M059J (cell line): ENCODE measurements at places on chromosomes 2 and 18. TPM values are rescaled to one million over a fixed set of nuclear protein-coding genes. Genes with fewer than 3 reads are reported as not detected.
A peak's percentile ranks its signal among the peaks of the same experiment; 100 is the strongest.

MAP4K4 gene
- 21.5 and 37.6 TPM in 2 replicates for total RNA-seq

COX7A2L gene
- 178 and 254 TPM in 2 replicates for total RNA-seq

RAD51AP2 gene
- not detected in 2 replicates for total RNA-seq

C2orf78 gene
- total RNA-seq: not detected in 2 replicates

CD28 gene
- not detected in 2 replicates for total RNA-seq

NEDD4L gene
- 39.1 and 54.1 TPM in 2 replicates for total RNA-seq

COBLL1 gene
- 12.5 and 15.6 TPM in 2 replicates for total RNA-seq

SP100 gene
- 239 and 257 TPM in 2 replicates for total RNA-seq

GRCh38 chr2:105432044-105432399, 33.2 kb upstream of the FHL2 start:
- DNase-seq: no peak

GRCh38 chr18:58183226-58183625, 139.2 kb downstream of the NEDD4L start:
- DNase-seq: no peak

DNA sequence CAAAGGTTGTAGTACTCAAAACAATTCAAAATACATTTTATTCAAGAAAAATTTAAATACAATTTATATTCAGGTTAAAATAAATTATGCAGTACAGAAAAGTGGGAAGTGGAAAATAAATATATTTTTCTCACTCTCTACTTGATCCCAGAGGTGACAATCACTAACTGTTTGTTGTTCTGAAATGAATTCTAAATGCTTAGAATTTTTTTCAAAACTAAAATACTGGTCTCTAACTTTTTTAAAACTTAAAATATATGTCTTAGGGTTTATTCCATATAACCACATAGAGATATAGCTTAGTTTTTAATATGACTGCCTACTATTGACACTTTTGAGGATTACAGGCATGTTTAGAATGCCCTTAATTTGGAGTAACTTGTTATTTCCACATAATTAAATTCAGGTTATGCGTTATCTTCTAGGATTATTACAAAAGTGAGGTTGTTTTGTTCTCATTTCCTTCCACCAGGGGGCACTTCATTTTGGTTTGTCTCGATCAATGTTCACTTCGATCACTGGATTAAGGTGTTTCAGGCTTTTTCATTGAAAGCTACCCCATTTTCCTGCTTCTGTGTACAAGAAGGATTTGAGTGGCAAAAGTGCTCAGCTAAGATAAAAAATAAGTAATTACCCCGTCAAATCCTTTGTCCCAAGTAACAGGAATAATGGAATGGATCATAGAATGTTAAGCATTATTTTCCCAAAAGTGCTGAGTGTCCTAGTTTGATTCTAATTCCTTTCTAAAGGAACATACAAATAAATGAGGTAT, 27.1 kb upstream of the TFPI start:
- DNase-seq: peak; percentile 60

- DNase-seq: no peak
These were observed 264.6 kb upstream of the THUMPD2 start for GRCh38 chr2:40043641-40044040.

DNA sequence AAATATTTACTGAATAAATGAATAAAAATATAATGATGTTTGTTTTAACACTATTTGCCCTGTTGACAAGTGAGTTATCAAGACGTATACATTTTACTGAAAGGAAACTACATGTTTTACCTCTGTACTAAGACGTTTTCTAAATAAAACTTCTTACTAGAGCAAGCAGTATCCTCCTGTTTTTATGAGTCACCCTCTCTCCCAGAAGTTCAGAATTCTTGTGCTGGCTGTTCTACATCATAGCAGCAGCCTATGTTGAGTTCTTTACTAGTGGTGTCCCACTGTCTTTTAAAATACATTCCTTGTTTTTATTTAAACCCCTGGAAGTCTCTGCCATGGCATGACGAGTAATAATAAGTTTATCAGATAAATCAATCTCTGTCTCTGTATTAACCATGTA, 297.4 kb downstream of the CALCRL start:
- no peak for DNase-seq

- peak; percentile 94 for DNase-seq
These were observed 46.6 kb upstream of the ZBTB7C start for GRCh38 chr18:48455555-48456478.

GRCh38 chr18:67662996-67663395, 146.5 kb upstream of the DSEL start:
- no peak for DNase-seq

DNA sequence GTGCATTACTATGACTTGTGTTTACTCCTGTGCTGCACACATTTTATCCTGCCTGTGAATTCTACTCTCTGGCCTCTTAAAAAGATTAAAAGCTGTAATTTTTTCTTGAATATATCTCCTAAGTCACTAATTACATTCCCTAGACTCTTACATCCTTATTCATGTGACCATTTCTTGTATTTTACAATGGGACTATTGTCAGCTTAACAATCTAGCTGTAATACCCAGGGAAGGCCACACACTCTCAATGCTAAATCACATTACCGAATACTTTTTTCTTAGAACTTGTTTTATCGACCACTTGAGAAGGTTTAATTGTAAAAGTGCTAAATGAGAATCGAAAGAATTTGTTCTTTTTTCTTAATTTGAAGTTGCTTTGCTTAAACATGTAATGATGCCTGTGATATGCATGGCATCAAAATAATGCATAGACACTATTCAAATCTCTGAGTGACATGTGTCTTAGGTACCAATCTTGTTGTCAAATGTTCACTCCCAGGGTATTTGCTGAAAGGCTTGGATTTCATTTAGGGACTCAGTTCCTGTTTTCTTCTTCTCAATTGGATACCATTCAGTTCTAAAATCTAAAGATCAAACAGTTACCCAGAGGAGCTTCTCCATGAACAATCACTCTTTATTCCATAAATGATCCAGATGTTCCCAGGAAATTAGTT, 498.5 kb downstream of the DPP10 start:
- no peak for DNase-seq

- DNase-seq: no peak
These were observed 131.7 kb downstream of the MYCN start for GRCh38 chr2:16071865-16072637.

GRCh38 chr18:67081482-67082211, 434.9 kb downstream of the DSEL start:
- no peak for DNase-seq

DNA sequence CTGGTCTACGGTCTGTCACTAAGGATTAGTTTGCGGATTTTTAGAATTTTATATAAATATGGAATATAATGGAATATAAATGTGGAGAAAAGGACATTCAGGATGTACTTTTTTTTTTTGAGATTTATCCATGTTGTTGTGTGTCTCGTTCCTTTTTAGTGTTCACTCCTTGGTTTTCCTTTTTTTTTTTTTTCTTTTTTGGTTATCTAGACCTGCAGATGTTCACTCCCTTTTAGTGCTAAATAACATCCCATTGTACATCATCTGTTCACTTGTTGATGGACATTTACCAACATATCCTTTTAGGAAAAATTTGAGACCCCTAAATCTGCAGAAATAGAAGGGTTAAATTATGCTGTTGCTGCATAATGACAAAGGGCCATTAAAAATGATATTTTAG, 25.5 kb upstream of the RPL37A start:
- no peak for DNase-seq

DNA sequence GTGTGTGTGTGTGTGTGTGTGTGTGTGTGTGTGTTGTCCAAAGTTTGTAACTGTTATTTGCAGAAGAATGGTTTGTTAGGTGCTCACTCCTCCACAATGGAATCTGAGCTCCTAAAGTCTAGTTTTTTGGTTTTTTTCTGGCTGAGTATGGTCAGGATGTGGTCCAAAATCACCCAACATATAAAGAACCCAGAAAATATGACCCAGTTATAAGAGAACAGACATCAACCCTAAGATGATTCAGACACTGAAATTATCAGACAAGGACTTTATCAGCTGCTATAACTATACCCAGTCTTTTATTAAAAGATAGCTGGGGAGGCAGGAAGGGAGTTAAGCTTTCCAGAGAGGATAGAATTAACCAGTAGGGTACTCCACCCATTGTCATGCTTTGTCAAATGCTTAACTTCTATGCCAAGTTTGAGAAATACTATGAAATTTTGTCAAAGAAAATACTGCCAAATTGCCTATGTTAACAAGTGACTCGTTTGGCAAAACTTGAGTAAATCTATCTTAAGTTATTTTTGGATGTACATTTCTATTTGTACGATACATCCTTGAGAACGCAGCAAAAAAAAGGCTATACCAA, 57.5 kb downstream of the TANK start:
- no peak for DNase-seq

DNA sequence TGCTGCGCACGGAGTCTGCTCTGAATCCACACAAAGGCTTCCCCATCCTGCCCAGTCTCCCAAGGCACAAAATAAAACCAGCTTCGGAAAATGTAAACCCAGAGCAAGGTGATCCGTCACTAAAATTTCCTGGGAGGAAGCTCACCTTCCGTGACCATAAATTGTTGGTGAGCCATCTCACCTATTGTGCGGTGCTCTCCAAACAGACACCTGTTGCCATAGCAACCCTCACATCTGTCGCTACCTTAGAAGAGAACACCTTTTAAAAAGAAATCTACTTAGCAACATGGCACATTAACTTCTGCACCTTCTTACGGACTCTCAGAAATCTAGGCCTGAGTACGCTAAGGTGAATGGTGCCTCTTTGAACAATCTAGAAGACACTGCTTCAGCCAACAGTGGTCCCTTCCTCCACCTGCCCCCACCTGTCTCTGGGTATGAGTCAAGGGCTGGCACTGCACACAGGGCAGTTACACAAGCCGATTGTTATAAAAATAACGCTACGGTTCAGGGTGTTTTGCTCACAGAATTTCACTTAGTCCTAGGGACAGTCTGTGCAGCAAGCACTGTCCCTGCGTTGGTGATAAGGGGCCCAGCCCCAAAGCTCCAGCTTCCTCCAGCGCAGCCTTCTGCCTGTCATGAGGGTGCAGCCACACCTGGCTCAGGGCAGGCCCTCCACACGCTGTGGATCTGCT, 114.9 kb upstream of the ID2 start:
- no peak for DNase-seq

GRCh38 chr2:238864207-238865014, 16.5 kb downstream of the TWIST2 start:
- peak; percentile 97 for DNase-seq

DNA sequence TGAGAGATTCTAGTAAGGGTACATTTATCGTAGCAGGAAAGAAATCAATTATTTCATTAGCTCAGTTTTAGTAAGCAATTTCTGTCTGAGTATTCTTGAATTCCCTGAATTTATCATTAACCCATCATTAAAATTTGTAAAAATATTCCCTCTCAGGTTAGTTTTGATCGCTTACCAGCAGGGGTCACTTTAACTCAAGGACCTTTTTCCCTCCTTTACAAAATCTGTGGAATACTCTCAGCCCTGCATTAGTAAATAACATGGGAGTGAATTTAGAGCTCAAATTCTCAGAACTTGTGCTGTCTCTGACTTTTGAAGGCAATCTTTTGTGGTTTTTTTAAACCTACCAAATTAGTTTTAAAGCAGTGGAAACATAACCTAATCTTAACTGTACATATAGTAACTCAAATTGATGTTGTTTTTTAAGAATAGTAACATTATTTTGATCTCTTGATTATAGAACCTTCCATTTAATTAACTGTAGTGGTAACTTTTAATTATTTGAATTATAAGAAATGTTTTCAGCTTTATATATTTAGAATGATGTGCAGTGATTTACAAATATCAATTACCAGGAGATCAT, 97.2 kb downstream of the AGPS start:
- DNase-seq: peak; percentile 29

DNA sequence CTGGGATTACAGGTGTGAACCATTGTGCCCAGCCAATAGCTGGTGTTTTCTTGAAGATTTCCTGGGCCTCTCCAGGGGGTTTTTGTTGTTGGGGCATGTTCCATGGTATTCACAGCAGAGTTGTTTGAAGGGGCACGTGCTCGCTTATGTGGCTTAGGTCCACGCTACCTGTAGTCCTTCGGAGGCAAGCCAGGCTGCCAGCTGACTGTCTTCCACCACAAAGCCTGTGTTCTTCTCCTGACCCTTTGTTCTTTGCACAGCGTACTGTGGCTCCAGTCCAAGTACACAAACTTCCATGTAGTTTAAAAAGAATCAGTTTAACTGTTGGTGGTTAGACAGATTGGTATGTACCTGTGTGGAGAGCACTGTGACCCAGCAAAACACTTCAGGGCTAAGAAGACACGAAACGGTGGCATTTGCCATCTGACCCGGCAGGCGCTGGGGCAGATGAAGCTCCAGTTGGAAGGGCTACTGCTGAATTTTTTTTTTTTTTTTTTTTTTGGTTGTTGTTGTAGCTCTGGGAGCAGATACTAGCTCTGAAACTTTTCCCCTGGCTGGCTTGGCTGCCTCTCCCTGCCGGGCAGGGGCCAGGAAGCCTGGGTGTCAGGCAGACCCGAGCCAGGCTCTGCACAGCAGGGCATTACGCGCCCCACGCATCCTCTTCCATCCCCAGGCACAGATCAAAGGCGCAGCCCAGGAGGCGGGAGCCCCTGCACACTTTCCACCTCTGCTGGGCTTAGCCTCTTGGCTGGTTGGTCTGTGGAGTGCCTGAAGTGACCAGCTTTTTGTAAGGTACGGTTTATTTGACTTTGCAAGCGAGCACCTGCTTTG, 5.7 kb downstream of the GREB1 start:
- DNase-seq: no peak

GRCh38 chr2:143692162-143692561, 562.9 kb downstream of the ARHGAP15 start:
- DNase-seq: no peak

GRCh38 chr2:239462671-239463506, 62.1 kb upstream of the HDAC4 start:
- no peak for DNase-seq

- DNase-seq: peak; percentile 64
These were observed 174.8 kb downstream of the HDAC4 start for GRCh38 chr2:239225871-239226561.

DNA sequence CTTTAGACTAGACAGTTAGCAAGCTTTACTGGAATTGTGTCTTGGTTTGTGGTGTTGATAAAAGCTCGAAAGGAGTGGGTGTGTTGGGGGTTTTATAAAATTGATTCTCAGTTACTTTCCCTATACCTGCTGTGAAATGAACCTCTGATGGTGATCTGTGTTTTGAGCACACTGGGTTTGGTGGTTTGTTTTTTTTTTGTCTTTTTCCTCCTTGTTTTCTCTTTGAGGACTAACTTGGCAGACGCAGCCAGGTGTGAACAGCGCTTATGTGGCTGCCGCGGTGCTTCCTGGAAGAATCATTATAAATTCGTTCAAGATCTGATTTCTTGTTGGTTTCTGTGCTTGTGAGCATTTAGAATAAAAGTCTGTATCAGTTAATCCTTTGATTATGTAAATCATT, 28.5 kb downstream of the GRHL1 start:
- DNase-seq: no peak

DNA sequence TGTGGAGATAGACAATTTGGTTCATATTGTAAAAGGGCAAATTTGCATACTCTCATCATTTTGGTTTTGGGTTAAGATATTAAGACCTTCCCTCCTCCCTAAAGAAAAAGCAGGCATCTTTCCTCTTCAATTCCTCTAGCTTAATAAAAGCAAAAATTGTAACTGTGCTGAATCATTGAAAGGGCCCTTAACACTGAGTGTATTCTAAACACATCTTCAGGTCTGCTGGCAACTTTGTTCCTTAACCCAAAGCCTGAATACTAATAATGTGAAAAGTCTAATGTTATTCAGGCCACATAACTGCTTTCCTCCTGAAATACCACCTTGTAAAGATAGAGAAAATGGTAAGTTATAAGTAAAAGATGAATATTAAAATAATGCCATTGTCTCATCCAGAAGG, 1200.5 kb upstream of the FAM98A start:
- DNase-seq: no peak

GRCh38 chr2:54555318-54555837, 99.3 kb downstream of the SPTBN1 start:
- peak; percentile 78 for DNase-seq

GRCh38 chr2:28750316-28751251, 1.0 kb upstream of the PPP1CB start:
- DNase-seq: peak; percentile 62
